ENCODE measurements at places on chromosomes 4 and X.

DNA sequence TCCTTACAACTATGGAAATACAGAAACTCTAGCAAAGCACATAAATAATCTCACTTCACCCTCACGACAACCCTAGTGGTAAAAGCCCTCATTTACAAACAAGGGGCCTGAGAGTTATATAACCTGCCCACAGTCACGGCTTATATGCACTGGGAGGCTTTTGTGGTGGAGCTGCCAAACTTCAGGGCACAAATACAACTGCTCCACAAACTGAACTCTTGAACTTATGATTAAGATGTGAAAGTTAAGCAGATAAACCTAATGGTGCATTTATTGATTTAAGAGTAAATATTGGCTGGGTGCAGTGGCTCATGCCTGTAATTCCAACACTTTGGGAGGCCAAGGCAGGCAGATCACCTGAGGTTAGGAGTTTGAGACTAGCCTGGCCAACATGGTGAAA is 19.0 kb downstream of the SLC2A9 start:
- DNase-seq: no peak

DNA sequence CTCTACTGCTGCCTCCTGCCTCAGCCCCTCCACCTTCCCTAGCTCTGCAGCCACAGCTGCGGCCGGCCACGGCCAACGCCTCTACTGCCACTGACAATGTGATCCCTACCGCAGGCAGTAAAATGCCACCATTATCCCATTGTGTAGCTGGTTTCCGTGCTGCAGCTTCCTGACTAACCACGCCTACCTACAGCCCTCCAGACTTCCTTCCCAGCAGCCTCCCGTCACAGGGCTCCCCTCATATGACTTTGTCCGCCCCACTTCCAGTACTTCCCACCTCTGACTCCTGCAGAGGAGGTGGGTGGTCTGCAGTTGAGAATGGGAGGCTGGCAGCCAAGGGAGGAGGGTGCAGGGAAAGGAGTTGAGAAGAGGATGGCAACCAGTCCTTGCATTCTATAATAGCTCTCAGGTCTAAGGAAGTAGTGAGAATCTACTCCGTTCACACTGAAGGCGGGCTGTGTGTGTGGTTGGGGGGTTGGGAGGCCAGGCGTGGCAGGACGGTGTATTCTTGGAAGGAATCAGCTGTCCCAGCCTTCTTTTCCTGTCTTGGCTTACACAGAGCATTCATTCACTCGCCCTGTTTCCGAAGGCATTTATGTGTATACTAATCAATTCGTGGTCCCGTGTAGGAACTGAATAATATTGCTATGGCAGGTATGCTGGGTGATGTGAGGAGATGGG is 33.1 kb upstream of the USP51 start:
- no peak for DNase-seq

GRCh38 chrX:33840176-33840575 is 291.9 kb downstream of the FAM47A start:
- no peak for DNase-seq

DNA sequence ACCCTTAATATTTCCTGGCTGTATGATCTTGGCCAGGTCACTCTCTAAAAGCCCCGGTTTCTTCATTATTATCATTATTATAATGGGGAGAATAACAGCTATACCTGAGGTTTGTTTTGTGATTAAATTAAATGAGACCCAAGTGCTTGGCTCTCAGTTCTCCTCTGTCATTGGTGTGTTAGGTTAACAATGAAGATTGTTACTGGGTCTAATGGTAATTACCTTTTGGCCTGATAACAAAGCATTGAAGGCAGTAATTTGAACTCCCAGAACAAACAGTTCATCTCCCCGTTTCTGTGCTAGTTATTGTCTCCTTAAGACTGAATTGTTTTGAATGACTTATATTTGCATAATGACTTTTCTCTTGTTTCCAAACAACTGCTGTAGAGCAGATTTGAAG is 6.8 kb upstream of the ANAPC4 start:
- no peak for DNase-seq

GRCh38 chr4:86594559-86595425 is 677 bp downstream of the PTPN13 start:
- DNase-seq: no peak

DNA sequence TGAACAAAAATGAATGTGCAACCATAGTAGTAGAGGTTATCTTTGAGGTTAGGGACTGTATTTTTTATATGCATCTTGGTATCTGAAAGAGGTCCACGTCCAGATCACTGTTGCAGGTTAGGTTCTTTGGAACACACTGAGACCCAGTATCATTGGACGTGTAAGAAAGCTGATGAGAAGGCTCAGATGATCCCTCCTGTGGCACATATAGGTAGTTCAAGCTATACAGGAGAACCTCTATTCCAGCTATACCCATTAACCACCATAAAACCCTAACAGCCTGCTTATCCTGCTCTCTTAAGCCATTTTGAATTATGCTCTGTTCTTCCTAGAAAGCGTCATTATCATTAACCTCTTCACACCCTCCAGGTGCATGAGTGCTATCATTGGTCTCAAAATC is 930.7 kb upstream of the HS3ST1 start:
- DNase-seq: no peak

DNA sequence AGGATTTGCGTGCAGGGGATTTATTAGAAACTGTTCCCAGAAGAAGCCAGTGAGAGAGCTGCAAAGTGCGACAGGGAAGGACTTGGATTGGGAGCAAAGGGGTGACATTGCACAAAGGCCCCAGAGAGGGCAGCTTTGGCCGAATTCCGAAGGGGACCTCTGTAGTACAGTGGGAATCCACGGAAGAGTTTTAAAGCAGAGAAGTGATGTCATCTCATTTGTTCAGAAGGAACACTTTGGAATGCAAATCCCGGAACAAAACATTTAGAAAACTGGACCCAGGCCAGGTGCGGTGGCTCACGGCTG is 71.7 kb downstream of the FAM184B start:
- DNase-seq: no peak

- DNase-seq: no peak
Measured at GRCh38 chr4:182126603-182127002, 116.6 kb upstream of the TENM3 start.

DNA sequence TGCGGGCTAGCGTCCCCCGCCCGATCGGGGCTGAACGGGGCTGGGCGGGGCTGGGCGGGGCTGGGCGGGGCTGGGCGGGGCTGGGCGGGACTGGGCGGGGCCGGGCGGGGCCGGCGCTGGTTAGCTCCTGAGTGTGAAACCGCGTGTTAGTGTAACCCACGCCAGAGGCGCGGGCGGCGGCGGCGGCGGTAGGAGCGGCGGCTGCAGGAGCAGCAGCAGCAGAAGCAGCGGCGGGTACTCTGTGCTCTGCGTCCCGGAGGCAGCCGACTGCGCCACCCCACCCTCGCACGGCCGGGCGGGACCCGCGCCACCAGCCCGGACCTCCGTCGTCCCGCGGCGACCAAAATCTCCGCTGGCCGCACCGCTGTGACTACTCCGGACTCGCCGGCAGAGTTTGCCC is 128.1 kb downstream of the LAS1L start:
- DNase-seq: peak; percentile 0

DNA sequence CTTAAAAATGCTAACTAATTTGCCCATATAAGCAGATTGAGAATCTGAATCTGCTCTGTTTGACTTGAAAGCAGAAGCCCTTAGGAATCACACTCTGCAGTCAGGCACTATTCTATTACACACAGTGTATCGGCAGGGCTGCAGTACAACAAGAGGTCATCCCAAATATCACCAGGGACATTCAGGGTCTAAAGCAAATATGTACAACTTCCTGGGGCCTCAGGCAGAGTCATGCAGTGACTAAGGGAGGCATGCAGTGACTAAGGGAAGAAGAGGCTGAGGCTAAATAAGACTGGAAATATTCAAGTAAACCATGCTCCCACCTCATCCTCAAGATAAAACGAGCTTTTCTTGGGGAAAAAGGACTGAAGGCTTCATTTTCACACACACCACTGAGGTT is 20.9 kb downstream of the MAPK10 start:
- DNase-seq: no peak

GRCh38 chrX:47878198-47878597 is 41.5 kb downstream of the ZNF81 start:
- DNase-seq: no peak

GRCh38 chr4:182140547-182140946 is 102.7 kb upstream of the TENM3 start:
- DNase-seq: no peak

GRCh38 chrX:45505214-45505613 is 304.5 kb upstream of the DIPK2B start:
- DNase-seq: no peak

DNA sequence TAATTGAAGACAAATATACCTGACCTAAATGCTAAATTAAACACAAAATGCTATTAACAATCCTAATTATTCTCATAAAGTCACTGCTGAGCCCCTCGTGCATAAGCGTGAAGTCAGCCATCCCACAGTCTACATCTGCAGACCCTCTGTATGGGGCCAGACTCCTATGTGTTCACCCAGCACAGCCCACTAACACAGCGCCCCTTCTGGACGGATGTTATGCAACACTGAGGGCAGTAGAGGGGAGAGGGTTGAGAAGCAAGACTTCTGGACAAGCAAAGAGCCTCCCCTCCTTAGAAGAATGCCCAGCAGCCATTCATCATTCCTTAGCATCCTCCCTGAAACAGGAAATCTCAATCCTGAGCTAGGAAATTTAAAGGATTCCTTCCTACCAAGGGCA is 7.9 kb downstream of the TRPC3 start:
- no peak for DNase-seq

- no peak for DNase-seq
Measured at GRCh38 chr4:159600061-159600460, 497.2 kb downstream of the RAPGEF2 start.

GRCh38 chrX:120790118-120790517 is 85.5 kb downstream of the CT47B1 start:
- DNase-seq: no peak

GRCh38 chr4:139815778-139816601 is 150.4 kb downstream of the MGST2 start:
- no peak for DNase-seq

- no peak for DNase-seq
Measured at GRCh38 chr4:153676984-153677383, 7.1 kb upstream of the TLR2 start.

- DNase-seq: no peak
Measured at GRCh38 chr4:475962-476361, 23.0 kb downstream of the ZNF721 start.

- no peak for DNase-seq
Measured at GRCh38 chr4:165201806-165202205, 5.6 kb upstream of the KLHL2 start.

Data from stimulated activated CD4-positive, alpha-beta T cell treated with anti-CD3 and anti-CD28 coated beads, Interleukin-1b, Interleukin-23, amount 100 ng/mL, for 1 hour (primary cell).